ENCODE measurements at places on chromosomes 6 and 20.

GRCh38 chr6:45432977-45433376 lies 55.2 kb upstream of the SUPT3H start:
- DNase-seq = no peak

- DNase-seq = no peak
These were observed 23.6 kb upstream of the SERPINB1 start for GRCh38 chr6:2865270-2865669.

DNA sequence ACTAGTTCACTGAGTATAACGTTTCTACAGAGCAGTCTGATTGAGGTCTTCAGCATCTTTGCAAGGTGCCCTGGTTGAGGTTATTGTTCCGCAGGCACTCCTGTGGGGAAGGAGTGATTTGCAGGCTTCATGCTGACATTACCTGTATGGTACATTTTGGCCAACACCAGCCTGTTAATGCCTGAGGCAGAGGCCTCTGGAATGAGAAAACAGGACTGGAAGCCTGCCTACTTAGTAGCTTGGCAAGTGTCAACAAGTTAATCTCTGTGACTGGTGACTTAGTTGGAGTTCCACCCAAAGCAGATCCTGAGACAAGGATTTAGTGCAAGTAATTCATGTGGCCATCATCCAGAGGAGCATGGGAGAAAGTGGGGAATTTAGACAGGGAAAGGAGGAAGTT lies 24.6 kb downstream of the MAS1 start:
- no peak for DNase-seq

- no peak for DNase-seq
These were observed 947.7 kb upstream of the ADGRB3 start for GRCh38 chr6:67687396-67687795.

Data from activated CD8-positive, alpha-beta memory T cell treated with anti-CD3 and anti-CD28 coated beads for 48 hours (primary cell).